ENCODE measurements at places on chromosomes 7 and 10.

DNA sequence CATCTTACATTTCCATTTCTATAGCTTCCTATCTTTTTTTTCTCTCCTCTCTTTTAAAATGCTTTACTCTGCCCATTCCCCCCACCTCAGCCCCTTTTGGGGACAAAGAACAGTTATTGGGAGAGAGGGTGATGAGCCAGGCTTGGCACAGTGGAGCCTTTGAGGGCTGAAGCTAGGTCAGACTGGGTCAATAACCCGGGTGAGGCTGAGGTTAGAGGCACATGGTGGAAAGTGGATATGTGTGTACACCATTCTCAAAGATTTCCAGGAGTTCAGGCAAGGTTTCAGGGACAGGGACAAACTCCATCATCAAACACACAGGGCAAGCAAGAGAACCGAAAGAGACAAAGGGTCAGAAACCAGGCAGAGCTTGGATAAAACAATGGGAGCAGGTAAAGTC, 11.5 kb downstream of the ABCB4 start:
- DNase-seq, result no peak

GRCh38 chr10:122516734-122517133, 43.8 kb upstream of the DMBT1 start:
- DNase-seq, result no peak

GRCh38 chr7:77238703-77239136, 39.1 kb upstream of the FGL2 start:
- no peak for DNase-seq

- DNase-seq, result no peak
Measured at GRCh38 chr10:57362811-57363210, 904.9 kb downstream of the IPMK start.

- DNase-seq, result no peak
Measured at GRCh38 chr7:39404907-39405306, 161.3 kb upstream of the YAE1 start.

- no peak for DNase-seq
Measured at GRCh38 chr10:98361131-98362025, 53.6 kb downstream of the PYROXD2 start.

DNA sequence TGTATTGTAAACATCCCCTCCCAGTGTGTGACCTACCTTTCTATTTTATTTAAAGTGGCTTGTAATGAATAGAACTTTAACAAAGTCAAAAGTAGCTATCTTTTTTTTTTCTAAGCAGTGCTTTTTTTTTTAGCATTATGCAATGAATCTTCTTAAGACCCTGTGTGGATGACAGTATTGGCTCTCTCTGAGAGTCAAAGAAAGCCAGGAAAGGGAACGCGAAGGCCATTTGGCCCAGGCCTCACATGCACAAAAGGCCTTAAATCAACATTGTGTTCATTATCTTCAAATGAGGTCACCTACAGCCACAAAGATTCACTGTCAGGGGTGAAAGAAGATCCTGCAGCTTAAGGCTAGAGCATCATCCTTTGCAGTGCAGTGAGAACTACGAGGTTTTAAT, 721.5 kb downstream of the GRID1 start:
- no peak for DNase-seq

GRCh38 chr7:19105546-19105945, 11.9 kb downstream of the TWIST1 start:
- DNase-seq, result no peak

DNA sequence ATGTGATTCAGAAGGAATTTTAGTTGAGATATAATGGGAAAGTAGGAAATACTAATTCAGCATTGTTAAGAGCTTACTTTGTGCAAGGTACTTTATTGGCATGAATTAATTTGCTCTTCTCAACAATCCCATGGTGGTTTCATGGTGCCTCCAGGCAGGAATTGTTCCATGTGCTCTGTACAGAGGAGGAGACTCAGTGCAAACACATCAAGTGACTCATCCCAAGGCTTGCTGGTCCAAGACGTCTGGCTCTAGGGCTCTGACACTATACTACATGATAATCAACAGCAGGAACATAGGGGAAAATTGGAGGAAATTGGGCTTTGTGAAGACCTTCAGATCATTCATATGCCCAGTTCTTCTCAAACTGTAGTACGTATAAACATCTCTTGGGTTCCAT, 66.5 kb upstream of the PRKG1 start:
- no peak for DNase-seq

- DNase-seq, result no peak
Measured at GRCh38 chr7:142774826-142775225, 4.1 kb downstream of the PRSS2 start.

Measured in stimulated activated CD4-positive, alpha-beta T cell treated with anti-CD3 and anti-CD28 coated beads, Interleukin-1b, Interleukin-23, amount 100 ng/mL, for 1 hour (primary cell).